MM.1S (cell line): ENCODE measurements at places on chromosomes 7 and 10.

- no peak for DNase-seq
These were observed 256.7 kb upstream of the IGFBP3 start for GRCh38 chr7:46177821-46178220.

- no peak for DNase-seq
These were observed 178.4 kb downstream of the NSUN6 start for GRCh38 chr10:18472977-18473376.

DNA sequence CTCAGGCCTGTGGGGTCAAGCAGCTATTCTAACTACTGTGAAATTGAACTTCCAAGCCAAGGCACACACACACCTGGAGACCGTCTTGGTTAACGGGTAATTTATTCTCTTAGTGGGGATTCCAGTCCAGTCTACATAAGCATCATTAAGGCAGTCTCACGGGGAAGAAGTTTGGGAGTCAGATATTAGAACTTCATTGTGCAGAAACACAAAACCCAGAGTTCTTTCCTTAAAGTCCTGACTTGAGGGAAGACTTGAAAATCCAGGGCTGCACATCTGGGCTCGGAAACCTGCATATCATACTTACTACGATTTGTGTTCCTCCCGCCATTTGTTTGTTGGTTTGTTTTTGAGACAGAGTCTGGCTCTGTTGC is 112.0 kb downstream of the PTPRN2 start:
- DNase-seq: no peak

DNA sequence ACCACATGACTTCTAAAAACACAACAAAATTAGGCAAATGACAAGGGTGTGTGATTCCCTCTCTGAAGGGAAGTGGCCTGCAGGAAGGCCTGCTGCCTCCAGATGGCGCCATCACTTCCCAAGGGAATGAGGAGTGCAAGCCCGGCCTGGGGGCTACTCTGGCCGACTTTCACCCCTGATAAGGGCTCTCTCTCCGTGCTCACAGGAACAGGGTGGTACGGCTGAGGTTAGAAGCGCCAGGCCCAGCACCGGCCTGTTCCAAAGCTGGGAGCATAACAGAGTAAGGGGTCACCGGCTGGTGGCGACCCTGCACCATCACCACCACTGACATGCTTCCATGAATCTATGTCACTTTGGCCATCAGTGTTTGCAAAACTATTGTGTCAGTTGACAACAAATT is 13.1 kb downstream of the RBP3 start:
- DNase-seq: peak; percentile 18

GRCh38 chr10:123945325-123945920 is 53.8 kb upstream of the CPXM2 start:
- DNase-seq: no peak

DNA sequence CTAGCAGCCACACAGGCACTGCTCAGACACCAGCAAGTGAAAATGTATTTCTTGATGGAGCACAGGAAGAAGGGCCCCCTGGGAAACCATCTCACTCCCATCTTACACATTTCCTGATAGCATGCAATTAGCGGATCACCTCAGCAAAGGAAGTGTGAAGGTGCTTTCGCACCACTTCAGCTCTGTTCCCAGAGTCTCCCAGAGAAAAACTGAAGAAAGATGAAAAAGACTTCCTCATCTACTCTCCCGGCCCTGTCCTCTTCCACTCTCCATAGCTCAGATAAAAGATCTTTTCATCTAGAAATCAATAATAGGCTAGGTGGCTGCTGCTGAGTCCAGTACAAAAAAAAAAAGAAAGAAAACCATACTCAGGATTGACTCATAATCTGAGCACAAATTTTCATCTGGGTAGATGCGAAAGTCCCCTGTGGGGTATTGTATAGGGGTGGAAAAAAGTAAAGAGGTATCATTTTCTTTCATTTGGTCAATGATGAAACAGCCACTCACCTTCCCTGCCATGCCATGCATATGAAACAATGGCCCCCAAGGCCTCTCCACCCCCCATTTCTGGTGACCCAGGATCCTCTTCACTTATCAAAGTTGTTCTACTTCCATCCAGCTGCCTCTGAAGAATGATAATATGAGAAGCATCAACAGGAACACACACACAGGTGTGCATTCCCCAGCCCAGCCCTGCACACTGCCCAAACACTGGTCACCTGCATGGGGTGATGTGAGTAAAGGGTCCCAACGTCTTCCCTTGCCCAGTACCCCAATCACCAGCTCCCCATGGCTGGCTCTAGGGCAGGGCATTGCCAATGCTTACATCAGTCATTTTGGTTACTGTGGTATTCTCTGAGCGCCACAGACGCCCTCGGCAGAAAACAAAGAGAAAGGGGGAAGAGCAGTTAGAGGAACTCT is 48.8 kb upstream of the DGKI start:
- DNase-seq: no peak

- DNase-seq: no peak
These were observed 81.4 kb downstream of the CACNA2D1 start for GRCh38 chr7:82362129-82362706.

- peak; percentile 36 for DNase-seq
These were observed 19.1 kb downstream of the CEP41 start for GRCh38 chr7:130421684-130422083.

- DNase-seq: no peak
These were observed 59.7 kb upstream of the CCDC6 start for GRCh38 chr10:59965899-59966650.

DNA sequence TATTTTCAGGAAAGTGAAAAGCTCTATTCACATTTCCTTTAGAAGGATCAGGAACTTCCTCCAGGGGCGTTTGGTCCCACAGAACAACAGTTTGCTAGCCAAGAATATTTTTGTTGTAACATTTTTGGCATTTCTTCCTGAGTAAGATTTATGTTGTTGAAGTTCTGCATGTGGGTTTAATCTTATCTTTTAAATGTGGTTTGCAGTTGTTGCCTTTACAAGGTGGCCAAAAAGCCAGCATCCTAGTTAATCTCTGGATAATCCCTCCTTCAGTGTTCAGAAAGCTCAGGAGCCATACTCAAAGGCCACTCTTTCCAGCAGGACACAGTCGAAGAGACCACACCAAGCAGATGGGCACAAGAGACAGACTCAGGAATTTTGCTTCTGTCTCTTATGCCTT is 30.0 kb downstream of the SLC26A4 start:
- no peak for DNase-seq

- no peak for DNase-seq
These were observed 524.4 kb downstream of the SDK1 start for GRCh38 chr7:3825491-3825890.

- no peak for DNase-seq
These were observed 26.3 kb downstream of the PRKAG2 start for GRCh38 chr7:151850491-151851124.

GRCh38 chr10:77872947-77873535 is 53.5 kb downstream of the DLG5 start:
- no peak for DNase-seq
